ENCODE measurements at places on chromosomes 11 and 22.

DNA sequence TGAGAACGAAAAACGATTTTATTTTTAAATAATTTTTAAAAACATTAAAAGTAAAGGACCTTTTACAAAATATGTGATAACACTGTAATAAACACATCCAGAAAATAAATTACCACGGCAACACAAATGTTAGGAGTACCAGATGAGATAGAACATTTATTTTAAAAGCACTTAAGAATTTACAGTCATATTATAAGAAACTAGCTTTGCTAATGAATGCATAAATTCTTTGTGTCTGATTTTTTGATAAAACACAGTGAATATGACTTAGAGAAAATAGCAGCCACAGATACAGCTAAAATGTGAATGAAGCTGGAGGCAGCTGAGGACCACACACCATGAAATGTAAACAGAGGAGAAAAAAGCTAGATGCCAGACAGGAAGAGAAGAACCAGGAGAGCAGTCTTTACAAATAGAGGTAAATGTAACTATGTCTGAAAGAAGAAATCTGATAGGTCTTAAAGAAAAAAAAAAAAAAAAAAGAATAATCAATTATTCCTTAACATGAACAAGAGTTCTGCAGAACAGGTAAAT lies 14.6 kb downstream of the CCDC34 start:
- H3K4me3 ChIP-seq, result no peak overlapping the region
- H3K4me1 ChIP-seq, result no peaks in the 10 kb centered on the region
- no peak for DNase-seq
- H3K27ac ChIP-seq, result no peak overlapping the region

- peaks cover 15% of the 10 kb centered on the region for H3K27me3 ChIP-seq
- DNase-seq, result no peak
- no peak overlapping the region for H3K27ac ChIP-seq
- H3K36me3 ChIP-seq, result no peaks in the 10 kb centered on the region
- no peaks in the 10 kb centered on the region for H3K4me1 ChIP-seq
These were observed 5.0 kb upstream of the ANO3 start for GRCh38 chr11:26326793-26327400.

- H3K4me1 ChIP-seq, result peaks cover 9% of the 10 kb centered on the region
- peaks cover 80% of the 10 kb centered on the region for H3K36me3 ChIP-seq
- H3K27me3 ChIP-seq, result no peaks in the 10 kb centered on the region
- H3K4me3 ChIP-seq, result no peak overlapping the region
- no peak for DNase-seq
- no peak overlapping the region for H3K27ac ChIP-seq
These were observed 29.8 kb upstream of the PPP6R3 start for GRCh38 chr11:68430801-68431200.

GRCh38 chr11:96373826-96374225 lies 15.9 kb downstream of the CCDC82 start:
- H3K27ac ChIP-seq, result no peak overlapping the region
- H3K36me3 ChIP-seq, result no peaks in the 10 kb centered on the region
- no peak for DNase-seq
- H3K4me1 ChIP-seq, result no peaks in the 10 kb centered on the region

DNA sequence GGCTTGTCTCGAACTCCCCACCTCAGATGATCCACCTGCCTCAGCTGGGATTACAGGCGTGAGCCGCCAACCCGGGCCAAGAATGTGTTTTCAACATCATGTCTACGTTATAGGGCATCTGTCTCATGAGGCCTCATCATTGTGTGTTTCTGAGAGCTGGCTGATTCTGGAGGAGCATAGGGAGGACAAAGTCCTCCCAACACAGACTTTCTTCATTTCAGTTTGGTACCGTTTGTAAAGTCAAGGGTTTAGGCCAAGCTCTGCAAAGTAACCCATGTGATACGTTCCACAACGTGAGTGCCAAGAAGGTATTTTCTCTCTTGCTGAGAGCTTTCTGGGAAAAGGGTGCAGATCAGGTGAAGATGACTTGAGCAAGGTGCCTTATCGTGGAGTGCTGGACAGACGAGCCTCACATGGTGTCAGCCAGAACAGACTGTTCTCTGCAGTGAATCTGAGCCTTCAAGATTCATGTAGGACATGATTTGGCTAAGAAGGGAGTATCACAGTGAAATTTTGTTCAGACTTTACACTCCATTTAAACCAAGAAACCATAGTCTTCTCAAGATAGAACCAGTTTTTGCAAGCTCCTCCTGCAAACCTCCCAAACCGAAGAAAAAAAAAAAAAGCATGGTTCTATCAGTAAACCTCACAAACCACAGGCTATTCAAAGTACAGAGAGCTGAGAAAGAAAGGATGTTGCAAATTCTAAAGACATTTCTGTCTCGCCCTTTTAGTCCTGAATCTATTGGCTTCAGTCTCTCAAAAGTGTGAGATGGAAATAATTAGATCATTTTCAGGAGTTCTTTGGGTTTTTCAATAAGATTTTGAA lies 71.7 kb downstream of the DBX1 start:
- peaks cover 83% of the 10 kb centered on the region for H3K36me3 ChIP-seq
- no peak overlapping the region for H3K27ac ChIP-seq
- DNase-seq, result no peak
- H3K27me3 ChIP-seq, result no peaks in the 10 kb centered on the region
- peaks cover 21% of the 10 kb centered on the region for H3K4me1 ChIP-seq
- no peak overlapping the region for H3K4me3 ChIP-seq

Data from heart right ventricle (tissue), 16 donors.